ENCODE measurements at places on chromosomes 5 and 9.

- DNase-seq: no peak
These were observed 90.5 kb upstream of the CDH10 start for GRCh38 chr5:24735284-24735683.

- no peak for DNase-seq
These were observed 769.6 kb upstream of the C9orf72 start for GRCh38 chr9:28342815-28343338.

DNA sequence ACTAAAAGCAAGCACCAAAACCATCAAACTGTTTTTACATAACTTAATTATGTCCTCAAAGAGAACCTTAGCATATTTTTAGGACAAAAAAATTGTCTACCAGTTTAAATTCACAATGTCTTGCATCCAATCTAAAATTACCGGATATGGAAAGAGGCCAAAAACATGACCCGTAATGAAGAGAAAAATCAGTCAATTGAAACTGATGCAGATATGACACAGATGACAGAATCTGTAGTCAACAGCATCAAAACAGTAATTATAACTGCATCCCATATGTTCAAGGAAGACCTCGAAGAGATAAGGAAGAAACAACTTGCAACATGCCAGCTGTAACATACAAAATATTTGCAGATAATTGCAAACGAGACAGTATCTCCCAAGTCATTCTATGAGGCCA, 473.2 kb downstream of the SEMA5A start:
- DNase-seq: no peak

GRCh38 chr9:88766778-88767503, 224.3 kb upstream of the S1PR3 start:
- DNase-seq: no peak

GRCh38 chr5:80355686-80356085, 35.9 kb downstream of the SPZ1 start:
- no peak for DNase-seq

GRCh38 chr9:126150411-126151030, 176.1 kb upstream of the MVB12B start:
- peak; percentile 92 for DNase-seq

GRCh38 chr5:132076202-132076830, 2.7 kb downstream of the CSF2 start:
- DNase-seq: no peak

- DNase-seq: no peak
These were observed 17.2 kb downstream of the HNRNPH1 start for GRCh38 chr5:179606071-179606909.

- DNase-seq: no peak
These were observed 246.5 kb downstream of the DMRTA1 start for GRCh38 chr9:22693156-22693555.

- no peak for DNase-seq
These were observed 58.1 kb downstream of the STARD4 start for GRCh38 chr5:111454198-111454622.

GRCh38 chr5:171650597-171650996, 135.0 kb upstream of the SMIM23 start:
- DNase-seq: no peak

GRCh38 chr5:129541648-129542251, 81.7 kb downstream of the ADAMTS19 start:
- DNase-seq: no peak

- DNase-seq: no peak
These were observed at the start of gene FAXDC2 for GRCh38 chr5:154850255-154851062. Gene FAXDC2, minus strand, starts transcription at chr5:154850603. Its CDS starts 12,425 bp downstream, at chr5:154838178.

- DNase-seq: no peak
These were observed 167.1 kb downstream of the NIPBL start for GRCh38 chr5:37043693-37044092.

DNA sequence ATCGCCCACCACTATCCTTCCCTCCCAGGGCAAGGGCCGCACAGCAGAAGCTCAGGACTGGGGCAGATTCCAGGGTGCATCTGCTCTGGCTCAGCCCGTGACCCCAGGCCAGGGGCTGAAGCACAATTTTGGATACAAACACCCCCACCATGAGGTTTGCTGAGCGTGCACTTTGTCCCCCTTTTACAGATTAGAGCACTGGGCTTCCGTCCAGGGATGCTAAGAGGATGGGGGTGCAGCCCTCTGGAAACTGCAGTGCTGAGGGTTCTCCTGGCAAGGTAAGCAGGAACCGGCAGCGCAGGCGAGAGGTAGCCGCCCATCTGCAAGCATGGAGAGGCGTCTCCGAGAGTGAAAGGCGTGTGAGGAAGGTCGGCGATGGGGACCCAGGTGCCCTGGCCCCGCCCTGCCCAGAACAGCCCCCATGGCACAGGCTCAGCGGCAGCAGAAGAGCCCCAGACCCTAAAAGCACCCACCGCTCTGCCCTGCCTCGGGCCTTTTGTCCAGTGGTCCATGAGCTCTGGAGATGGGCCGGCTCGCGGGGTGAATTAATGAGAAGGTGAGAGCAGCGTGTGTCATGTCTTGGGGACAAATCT, 54.5 kb upstream of the OLFM1 start:
- no peak for DNase-seq

All from NCI-H2029 (cell line).